AG10803 (cell line): ENCODE measurements at places on chromosomes 1 and 21.

DNA sequence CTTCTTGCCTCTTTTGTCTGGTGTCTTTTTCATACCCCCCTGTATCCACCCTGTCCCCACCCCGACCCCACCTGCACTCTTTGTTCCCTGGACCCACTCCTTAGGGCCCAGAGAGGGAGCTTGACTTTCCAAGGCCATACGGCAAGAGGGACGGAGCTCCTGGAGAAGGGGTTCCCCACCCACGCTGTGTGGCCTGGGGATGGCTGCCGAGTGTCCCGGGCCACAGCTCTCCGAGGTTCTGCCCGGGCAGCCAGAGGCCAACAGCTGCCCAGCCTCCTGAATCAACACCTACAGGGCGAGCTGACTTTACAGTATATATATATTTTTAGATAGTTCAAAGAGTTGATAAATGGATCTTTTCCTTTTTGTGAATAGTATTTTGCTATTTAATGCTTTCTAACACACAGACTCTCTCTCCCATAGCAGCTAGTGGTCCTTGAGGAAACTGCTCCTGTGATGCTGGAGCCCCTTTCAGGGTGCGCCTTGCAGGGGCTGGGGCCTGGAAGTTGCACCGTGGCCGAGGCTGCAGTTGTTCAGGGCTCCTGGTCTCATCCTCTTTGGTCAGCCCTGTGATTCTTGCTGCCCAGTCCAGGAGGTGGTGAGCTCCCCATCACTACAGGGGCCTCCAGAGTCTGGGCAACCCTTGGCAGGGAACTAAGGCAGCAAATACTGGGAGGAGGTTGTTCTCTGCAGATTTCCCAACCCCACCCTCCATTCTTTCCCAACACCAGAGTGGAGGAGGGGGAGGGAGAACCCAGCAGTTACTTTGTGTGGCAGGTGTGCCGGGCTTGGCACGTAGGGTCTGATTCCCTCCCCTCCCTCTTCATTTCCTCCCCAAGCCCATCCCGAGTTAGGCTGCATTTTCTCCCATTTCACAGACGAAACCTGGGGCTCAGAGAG lies 321.6 kb downstream of the PTPRU start:
- DNase-seq, result no peak

DNA sequence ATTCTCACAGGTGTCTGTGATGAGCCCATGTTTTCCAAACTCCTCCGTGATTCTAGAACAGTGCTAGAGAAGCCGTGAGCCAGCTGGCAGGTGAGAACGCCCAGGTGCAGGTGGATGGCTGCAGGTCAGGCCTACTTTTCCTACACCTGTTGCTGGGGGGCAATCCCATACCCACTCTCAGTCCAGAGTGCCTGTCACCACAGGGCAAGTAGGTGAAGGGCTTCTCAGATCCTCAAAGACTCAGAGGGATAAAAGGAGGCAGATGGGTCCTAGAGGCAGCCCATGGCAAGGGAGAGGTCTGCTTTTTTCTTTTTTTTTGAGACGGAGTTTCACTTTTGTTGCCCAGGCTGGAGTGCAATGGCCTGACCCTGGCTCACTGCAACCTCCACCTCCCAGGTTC lies 50.7 kb upstream of the H6PD start:
- no peak for DNase-seq

DNA sequence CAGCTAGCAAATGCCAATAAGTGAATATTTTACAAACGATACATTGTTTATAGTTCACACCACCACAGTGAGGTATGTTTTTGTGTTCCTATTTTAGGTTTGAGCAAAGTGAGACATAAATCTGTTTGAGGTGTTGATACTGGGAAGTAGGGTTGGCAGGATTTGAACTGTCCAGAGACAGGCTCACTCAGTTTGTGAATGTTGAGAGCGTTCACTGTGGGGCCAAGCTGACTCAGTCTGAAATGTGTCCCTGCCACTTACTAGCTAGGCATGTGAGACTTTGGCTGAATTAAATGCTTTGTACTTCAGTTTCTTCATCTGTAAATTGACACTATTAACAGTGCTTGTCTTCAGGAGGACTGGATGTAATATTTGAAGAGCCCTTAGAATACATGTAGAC lies 35.1 kb downstream of the DIRAS3 start:
- peak; percentile 41 for DNase-seq

GRCh38 chr1:200154069-200154767 lies 126.7 kb downstream of the NR5A2 start:
- DNase-seq, result no peak

DNA sequence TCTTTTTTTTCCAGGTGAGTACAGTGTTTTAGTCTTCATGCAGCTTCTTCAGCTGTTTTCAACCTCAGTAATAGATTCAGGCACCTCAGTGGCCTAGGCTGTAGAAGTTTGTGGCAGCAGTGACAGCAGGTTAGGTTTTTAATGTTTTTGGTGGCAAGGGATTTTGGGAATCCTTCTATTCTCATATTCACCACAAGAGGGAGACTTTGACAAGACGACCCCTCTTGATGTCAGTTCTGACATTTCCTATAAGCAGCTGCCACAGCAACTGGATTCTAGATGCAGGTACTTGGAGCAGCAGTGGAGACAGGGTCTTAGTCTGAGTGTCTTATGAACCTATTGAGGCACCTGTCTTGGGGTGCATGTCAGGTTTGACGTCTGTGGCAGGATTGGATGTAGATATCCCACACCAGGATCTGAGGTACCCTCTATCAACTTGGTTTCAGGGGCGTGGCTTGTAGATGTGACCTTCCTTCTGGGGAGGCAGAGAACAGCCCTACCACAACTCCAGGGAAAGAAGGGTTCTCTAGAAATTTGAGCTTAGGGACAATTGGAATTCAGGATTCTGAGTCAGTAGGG lies 1104.2 kb upstream of the TMPRSS15 start:
- DNase-seq, result no peak

GRCh38 chr1:150516616-150517015 lies 1.1 kb downstream of the FALEC start:
- no peak for DNase-seq

DNA sequence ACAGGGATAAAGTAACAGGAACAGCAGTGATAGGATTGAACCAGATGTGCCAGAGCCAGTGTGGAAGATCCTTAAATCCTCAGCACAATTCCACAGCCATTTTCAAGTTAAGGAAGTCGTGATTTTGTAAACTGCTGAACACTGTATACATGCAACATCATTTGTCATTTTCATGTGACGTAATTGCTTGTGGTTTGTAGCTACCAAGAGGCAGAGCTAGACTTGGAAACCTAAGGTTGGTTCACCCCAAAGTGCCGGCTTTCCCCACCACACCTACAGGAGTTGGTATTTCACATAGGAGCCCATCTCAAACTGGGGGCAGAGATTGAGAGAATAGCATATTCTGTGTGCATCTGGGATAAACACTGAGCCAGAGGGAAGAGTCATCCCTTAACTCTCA lies 113.9 kb downstream of the CAPN8 start:
- DNase-seq, result no peak

DNA sequence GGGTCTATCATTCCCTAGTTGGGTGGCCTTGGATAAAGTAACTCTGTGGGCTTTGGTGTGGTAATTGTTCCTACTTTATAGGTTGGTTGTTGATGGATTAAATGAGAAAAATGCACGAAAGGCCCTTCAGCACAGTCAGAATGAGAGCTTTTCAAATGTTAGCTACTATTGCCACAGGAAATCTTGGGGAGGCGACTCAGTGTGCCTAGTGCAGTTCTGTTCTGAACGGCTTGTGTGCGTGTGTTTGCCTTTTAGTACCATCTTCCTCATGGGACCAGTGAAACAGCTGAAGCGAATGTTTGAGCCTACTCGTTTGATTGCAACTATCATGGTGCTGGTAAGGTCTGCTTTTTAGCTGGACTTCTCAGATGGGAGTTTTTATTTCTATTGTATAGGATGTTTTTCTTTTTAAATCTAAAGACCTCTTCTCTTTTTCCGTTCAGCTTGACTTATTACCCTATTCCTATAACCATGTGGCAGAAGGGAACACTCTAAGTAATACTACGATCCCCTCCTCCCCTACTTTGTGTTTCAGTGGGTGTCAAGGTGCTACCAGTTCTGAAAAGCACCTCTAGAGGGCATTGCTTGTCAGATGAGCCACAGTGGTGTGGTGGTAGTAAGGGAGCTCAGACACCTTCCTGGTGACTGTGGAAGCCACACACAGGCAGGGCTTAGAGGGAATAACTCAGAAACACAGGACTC lies 9.2 kb downstream of the SFT2D2 start:
- DNase-seq, result no peak

- no peak for DNase-seq
These were observed 33.9 kb downstream of the LDLRAP1 start for GRCh38 chr1:25577134-25577920.

DNA sequence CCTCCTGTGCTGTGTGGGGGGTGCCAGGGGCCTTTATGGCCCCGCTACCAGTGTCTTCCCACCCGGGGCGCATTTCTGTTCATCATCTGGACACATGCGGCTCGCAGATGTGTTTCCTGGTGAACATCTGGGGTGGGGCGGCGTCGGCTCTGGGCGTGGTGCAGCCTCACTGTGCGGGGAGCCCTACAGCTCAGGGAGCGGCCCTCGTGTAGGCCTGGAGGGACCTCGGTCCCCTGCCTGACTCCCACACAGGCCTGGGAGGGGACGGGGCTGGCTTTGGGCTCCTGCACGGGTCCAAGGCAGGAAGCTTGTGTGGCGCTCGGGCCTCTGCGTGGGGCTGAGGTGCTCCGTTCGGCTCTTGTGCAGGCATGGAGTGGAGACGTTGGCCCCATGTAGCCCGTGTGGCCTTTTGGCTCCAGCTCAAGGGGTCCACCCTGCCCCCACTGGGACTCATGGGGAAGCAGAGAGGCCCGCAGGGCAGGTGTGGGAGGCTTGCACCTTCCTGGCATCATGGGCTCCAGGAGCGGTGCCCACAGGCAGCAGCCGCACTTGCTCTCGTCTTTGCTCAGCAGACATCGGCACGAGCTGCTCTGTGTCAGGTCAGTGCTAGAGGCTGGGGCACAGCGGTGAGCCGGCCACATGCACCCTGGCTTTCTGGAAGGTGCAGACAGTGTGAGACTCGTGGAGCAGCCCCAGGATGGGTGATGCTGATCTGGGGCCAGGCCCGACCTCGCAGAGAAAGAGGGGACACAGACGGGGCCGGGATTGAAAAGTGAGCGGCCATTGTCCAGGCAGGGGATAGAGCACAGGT lies 90.1 kb upstream of the ACTRT2 start:
- DNase-seq, result no peak

DNA sequence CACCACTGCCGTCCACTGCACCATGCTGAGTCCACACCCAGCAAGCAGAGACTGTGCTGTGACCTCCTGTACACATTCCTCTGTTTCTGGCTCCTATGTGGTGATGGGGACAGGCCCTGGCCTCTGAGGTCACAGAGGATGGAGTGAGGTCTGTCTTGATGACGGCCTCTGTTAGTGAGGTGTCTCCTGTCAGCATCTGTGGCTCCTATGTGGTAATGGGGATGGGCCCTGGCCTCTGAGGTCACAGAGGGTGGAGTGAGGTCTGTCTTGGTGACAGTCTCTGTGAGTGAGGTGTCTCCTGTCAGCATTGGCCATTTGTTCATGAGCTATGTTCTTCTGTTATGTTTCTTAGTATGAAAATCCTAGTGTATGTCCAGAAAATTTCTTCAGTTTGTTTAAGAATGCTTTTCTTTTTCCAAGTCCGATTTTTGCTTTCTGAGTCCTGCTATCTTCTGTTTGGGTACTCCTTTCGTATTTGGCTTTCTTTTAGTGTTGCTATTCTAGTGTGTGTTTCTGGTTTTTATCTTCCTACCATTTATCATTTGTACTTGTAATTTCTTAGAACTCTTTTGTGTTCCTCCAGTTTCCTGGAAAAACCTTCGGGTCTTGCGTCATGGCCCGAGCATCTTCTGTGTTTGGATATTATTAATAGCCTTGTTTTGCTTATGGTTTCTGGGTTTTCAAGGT lies 13.4 kb downstream of the SNAP47 start:
- DNase-seq, result no peak

- DNase-seq, result peak; percentile 48
These were observed 102.9 kb downstream of the GABPA start for GRCh38 chr21:25837533-25838265.

GRCh38 chr1:76075188-76075489 lies 593 bp downstream of the ST6GALNAC3 start:
- DNase-seq, result no peak

DNA sequence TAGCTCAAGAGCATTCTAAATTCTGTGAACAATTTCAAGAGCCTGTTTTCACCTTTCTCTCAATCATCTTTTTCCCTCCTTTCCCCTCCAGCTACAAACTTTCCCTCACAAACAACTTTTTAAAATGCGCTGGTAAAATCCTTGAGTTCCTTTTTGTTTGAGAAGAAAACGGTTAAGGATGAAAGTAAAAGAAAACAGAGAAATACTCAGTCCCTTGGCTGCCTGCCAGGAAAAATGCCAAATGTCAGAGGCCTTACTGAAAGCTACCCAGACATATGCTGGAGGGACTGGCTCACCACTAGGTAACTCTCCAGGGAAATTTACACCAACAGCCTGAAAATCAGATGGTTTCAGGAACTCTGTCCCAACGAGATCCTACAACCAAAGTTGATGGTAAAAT lies 11.0 kb upstream of the SERBP1 start:
- DNase-seq, result peak; percentile 38

GRCh38 chr1:94927405-94928175 lies 680 bp upstream of the CNN3 start:
- DNase-seq, result peak; percentile 59

GRCh38 chr1:226680653-226681052 lies 58.4 kb downstream of the ITPKB start:
- no peak for DNase-seq

DNA sequence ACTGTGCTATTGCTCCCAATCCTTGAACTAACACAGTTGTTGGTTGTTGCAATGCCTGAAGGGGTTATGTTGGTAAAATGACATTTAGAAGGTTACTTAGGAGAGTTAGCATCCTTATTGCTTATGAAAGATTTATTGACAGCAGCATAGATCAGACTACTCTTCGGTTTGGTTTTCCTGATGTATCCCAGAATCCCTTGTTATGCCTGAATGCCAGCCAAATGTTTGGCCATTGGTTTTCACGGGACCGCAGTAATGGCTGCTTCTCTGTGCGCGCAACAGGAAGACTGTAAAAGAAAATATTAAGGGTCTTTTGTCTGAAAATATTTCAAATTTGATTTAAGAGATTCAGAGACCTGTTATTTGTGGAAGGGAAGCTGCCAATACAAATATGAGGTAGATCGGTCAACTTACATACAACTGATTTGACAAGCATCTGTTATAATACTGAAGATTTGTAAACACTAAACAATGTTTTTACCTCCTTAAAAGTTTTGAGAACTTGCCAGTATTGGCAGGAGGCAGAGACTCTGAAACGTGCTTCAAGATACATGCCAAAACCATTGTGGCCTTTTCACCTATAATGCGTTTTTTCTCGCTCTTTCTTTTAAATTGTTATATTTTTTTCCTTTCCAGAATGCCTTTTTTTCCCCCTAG lies 8.3 kb downstream of the NFIA start:
- no peak for DNase-seq

- no peak for DNase-seq
These were observed 61.5 kb upstream of the TIAM1 start for GRCh38 chr21:31405604-31406003.

DNA sequence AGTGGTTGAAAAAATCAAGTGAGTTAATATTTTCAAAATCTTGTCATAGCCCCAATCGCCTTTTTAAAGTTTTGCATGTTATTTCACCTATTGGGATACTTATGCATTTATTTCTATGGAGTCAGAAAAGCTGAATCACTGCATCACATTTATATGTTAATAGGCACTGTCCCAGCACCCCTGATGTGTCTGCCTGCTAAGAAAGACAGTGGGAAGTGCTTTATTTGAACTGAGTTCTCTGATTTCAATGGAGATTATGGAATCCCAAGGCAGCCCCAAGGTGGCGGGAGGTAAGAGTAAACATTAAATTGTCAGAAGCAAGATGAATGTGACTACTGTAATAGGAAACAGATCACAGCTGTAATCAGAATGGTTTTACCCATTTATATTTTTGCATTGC lies 2225.7 kb downstream of the NCAM2 start:
- DNase-seq, result no peak

- DNase-seq, result no peak
These were observed 41.4 kb downstream of the MAB21L3 start for GRCh38 chr1:116152577-116152943.
